ENCODE measurements at places on chromosomes 2 and 18.
A peak's percentile ranks its signal among the peaks of the same experiment; 100 is the strongest.

- no peak for DNase-seq
Observed at GRCh38 chr2:7868836-7869235, 813.0 kb upstream of the ID2 start.

- no peak for DNase-seq
Observed at GRCh38 chr2:241232736-241233575, 44.5 kb downstream of the ANO7 start.

DNA sequence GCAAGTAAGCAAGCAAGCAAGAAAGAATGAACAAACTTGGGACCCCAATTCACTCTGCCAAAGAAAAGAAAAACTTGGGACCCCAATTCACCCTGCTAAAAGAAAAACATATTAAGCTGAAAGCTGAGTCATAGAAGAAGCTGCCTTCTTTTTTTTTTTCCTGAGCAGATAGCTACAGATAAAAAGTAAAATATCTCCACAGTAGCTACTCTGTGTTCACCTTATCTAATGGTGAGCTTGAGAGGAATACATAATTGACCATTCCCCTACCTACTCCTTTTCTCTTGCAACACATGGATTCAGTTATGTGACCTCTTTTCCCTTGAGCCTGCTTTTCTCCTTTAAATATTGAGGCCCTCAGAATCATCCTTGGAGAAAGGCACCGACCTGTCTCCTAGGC is 63.0 kb downstream of the MCFD2 start:
- no peak for DNase-seq

DNA sequence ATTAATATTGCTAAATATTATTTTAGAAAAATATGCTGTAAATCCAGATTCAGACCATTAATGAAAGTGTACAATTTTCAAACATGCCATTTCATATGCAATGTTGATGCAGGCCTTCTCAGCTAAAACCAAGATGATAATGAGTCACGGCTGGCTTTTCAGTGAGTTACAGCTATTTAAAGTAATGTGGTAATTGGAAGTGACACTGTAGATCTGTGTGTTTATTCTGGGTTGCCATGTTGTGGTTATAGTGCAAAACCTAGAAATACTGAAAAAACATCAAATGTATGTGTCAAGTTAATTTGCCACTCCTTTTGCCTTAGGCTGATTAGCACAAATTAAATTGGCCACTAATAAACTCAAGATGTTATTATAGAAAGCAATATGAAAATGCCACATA is 506.6 kb downstream of the ERBB4 start:
- DNase-seq: peak; percentile 18

DNA sequence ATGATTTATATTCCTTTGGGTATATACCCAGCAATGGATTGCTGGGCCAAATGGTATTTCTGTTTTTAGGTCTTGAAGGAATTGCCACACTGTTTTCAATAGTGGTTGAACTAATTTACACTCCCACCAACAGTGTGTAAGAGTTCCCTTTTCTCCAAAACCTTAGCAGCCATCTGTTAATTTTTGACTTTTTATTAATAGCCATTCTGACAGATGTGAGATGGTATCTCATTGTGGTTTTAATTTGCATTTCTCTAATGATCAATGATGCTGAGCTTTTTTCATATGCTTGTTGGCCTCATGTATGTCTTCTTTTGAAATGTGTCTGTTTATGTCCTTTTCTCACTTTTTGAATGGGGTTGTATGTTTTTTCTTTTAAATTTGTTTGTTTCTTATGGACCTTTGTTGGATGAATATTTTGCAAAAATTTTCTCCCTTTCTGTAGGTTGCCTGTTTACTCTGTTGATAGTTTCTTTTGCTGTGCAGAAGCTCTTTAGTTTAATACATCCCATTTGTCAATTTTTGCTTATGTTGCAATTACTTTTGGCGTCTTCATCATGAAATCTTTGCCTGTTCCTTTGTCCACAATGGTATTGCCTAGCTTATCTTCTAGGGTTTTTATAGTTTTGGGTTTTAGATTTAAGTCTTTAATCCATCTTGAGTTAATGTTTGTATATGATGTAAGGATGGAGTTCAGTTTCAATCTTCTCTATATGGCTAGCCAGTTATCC is 119.7 kb upstream of the XIRP2 start:
- no peak for DNase-seq

All from SJCRH30 (cell line).